ENCODE measurements at places on chromosomes 1 and 21.

- no peaks in the 10 kb centered on the region for H3K36me3 ChIP-seq
- no peak overlapping the region for H3K4me3 ChIP-seq
- no peaks in the 10 kb centered on the region for H3K27me3 ChIP-seq
- no peak for DNase-seq
- H3K4me1 ChIP-seq: peaks cover 35% of the 10 kb centered on the region
- H3K27ac ChIP-seq: no peak overlapping the region
These were observed 47.8 kb downstream of the UCK2 start for GRCh38 chr1:165875171-165875570.

- H3K36me3 ChIP-seq: no peaks in the 10 kb centered on the region
- H3K4me1 ChIP-seq: peaks cover 10% of the 10 kb centered on the region
- no peak overlapping the region for H3K27ac ChIP-seq
These were observed 1.0 kb downstream of the CCDC181 start for GRCh38 chr1:169426174-169426705.

DNA sequence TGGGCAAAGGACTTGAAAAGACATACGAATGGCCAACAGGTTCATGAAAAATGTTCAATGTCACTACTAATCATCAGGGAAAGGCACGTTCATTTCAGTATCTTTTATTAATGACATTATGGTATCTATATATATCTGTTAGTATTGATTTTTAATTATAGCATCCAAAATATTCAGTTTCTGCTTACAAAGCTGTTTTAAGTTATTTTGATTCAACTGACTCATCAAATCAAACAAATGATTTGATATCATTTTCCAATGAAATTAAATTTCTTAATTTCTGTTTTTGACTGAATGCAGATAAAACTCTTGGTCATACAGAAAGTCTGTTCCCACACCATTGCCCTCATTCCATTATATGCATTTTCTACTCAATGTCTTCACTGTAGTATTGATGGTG is 315.9 kb downstream of the PDE4B start:
- H3K4me3 ChIP-seq: no peak overlapping the region
- no peak for DNase-seq
- H3K4me1 ChIP-seq: no peaks in the 10 kb centered on the region
- no peak overlapping the region for H3K27ac ChIP-seq

DNA sequence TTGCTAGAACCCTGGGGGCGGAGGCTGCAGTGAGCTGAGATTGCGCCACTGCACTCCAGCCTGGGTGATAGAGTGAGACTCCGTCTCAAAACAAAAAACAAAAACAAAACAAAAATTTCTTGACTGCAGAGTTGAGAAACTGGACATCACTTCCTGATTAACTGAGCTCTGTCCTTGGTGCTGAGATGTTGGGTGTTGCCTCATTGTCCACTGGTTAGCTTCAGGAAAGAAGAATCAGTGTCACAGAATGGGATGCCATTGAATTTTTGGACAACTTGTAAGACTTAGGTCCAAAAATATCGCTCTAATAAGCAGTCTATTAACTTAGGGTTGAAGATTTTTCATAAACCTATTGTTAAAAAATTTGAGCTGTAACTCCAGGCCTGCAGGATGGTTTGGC is 23.8 kb upstream of the KCNA10 start:
- no peaks in the 10 kb centered on the region for H3K36me3 ChIP-seq
- no peaks in the 10 kb centered on the region for H3K4me1 ChIP-seq
- no peak overlapping the region for H3K4me3 ChIP-seq
- no peak overlapping the region for H3K27ac ChIP-seq
- DNase-seq: no peak

DNA sequence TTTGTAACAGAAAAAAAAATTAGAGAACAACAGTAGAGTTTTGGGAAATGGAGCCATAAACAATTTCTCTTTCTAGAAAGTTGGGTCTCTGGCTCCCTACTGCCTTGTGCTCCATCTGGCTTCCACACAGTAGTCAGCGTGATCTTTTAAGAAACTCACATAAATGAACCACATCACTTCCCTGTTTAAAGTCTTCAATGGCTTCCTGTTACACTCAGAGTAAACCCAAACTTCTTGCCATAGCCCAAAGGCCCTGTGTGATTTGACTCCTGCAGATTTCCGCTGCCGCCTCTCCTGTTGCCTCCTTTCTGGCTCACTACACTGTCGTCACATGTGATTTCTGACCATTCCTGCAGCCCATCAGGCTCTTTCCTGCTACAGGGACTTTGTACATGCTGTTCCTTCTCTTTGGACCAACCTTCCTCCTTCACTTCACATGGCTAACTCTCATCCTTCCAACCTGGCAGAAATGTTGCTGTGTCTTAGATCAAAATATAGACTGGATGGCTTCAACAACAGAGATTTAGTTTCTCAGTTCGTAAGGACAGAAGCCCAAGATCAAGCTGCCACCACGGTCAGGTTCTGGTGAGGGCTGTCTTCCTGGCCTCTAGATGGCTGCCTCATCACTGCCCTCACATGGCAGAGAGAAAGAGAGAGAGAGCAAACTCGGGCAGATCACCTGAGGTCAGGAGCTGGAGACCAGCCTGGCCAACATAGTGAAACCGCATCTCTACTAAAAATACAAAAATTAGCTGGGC is 34.0 kb downstream of the OPRD1 start:
- no peak for DNase-seq
- H3K4me1 ChIP-seq: peaks cover 5% of the 10 kb centered on the region
- no peak overlapping the region for H3K4me3 ChIP-seq
- H3K27me3 ChIP-seq: no peaks in the 10 kb centered on the region
- H3K27ac ChIP-seq: no peak overlapping the region

- H3K4me3 ChIP-seq: no peak overlapping the region
- no peaks in the 10 kb centered on the region for H3K27me3 ChIP-seq
- DNase-seq: no peak
These were observed 1208.7 kb downstream of the BRINP3 start for GRCh38 chr1:189269011-189269410.

GRCh38 chr1:75710832-75711231 is 13.7 kb upstream of the ACADM start:
- no peaks in the 10 kb centered on the region for H3K36me3 ChIP-seq
- H3K27ac ChIP-seq: no peak overlapping the region
- no peak for DNase-seq
- no peak overlapping the region for H3K4me3 ChIP-seq
- no peaks in the 10 kb centered on the region for H3K27me3 ChIP-seq
- H3K4me1 ChIP-seq: no peaks in the 10 kb centered on the region

- DNase-seq: no peak
- H3K27ac ChIP-seq: no peak overlapping the region
- no peaks in the 10 kb centered on the region for H3K36me3 ChIP-seq
- no peaks in the 10 kb centered on the region for H3K27me3 ChIP-seq
These were observed 416.6 kb upstream of the RUNX1 start for GRCh38 chr21:35465741-35466140.

DNA sequence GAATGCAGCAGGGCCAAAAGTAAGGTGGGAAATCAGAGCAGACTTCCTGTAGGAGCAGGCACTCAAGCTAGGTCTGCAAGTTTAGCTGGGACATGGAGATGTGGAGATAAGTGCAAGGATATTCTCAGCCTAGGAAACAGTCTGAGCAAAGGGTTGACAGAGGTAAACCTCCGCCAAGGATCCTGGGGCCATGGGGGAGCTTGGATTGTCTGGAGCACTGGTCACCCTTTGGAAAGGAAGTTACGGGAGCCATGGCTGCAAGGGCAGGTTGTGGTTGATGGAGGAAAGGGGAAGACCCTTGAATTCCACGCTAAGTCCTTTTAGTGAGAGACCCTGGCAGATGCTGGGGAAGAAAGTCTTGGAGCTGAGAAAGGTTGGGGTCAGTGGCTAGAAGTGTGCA is 150.9 kb downstream of the PTPRU start:
- DNase-seq: no peak
- H3K4me1 ChIP-seq: no peaks in the 10 kb centered on the region
- H3K27me3 ChIP-seq: no peaks in the 10 kb centered on the region
- H3K27ac ChIP-seq: no peak overlapping the region
